Kidney glomerular epithelial cell (primary cell): ENCODE measurements at places on chromosomes 11 and 22.
A peak's percentile ranks its signal among the peaks of the same experiment; 100 is the strongest.

- DNase-seq: no peak
These were observed 41.2 kb upstream of the ARL14EP start for GRCh38 chr11:30281476-30282288.

DNA sequence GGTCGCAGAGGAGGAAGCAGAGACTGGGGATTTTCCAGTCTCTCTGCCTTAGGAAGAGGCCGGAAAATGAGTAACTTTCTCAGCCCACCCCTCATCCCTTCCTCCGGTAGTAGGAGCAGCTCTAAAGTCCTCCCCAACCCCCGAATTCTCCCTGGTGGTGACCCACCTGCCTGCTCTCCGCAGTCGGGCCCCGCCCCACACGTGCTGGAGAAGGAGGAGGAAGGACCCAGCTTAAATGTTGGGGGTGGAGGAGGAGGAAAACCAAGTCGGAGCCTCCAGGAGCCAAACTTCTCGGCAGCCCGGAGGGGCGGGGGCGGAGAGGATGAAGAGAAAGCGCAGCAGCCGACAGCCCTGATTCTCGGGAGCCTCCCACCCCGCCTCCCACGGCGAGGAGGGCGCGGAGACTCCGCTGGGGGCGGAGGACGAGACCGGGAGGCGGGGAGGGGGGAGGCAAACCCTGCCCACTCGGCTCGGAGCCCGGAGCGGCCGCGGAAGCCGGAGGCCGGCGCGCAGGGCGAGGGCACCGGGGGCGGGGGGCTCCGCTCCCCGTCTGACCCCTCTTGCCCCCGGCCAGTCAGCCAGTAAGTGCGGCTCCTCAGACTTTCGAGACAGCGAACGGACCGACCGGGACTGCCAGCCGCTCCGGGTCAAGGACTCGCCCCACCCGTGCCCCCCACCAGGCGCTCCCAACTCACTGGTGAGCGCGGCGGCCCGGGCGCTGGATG lies at the start of gene TPBGL:
TPBGL (plus strand) TSS at position 464 of the 725 bp plus-strand sequence. CDS start 276 bp downstream, outside the sequence.
- no peak for DNase-seq

DNA sequence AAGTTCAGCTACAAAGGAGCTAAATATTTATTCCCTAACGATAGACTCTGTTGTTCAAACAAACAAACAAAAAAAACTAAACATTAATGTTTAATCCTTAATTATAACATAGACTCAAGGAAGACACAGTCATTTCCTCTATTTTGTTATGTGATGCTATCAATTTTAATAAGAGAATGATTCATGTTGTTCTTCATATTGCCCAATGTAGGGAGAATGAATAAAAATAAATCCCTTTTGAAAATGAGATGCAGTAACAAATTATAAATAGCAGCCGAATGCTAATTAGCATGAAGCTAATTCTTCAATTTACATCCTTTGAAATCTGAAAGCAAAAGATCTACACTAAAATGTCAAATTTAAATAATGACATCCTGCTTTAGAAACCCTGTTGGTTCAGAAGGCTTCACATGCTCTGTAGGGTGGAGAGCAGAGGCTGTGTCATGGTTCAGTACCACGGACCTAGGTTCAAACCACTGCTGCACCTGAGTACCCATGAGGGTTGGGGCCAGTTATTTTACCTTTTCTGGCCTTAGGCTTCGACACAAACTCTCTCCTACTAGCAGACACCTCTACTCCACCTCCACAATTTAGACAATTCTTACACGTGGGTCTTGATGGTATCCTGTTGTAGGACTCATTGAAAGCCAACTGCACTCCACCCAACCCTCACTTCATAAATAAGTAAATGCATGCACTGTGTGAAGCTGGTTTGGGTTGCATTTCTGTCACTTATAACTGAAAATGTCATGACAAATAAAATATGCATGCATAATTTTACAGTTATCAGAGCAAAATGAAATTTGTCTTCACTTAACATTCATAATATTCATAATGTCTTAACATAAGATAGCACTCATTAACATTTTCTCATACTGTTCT lies 89.0 kb downstream of the RRAS2 start:
- no peak for DNase-seq

- peak; percentile 43 for DNase-seq
These were observed 121.9 kb downstream of the ARHGAP42 start for GRCh38 chr11:100808904-100809491.

DNA sequence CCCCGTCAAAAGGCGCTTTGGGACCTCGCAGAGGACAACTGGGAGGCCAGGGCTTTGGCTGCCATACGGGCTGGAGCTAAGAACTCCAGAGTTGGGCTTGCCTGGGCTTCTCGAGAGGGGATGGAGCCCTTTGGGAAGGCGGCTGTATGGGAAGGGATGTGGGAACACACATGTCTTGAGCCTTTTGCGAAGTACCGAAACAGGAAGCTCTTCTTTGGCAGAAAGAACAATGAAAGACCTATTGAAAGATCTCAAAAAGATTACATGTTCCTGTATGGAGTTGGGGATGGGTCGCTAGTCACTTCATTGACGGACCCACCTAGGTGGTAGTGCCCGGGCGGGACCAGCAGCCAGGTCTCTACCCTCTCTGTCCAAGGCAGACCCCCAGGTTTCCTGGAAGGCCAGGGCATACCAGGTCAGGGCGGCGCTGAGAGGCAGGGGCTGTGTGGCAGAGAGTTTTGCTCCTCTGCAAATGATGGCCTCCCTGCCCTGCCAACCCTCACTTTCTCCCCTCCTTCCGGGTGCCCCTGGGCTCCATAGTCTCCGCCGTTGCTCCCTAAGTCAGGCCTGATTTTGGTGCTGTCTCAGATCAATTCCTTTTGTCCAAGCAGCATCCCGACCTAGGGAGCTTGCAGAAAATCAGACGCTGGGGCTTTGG lies 1.0 kb downstream of the ST14 start:
- no peak for DNase-seq

- no peak for DNase-seq
These were observed 162.8 kb downstream of the ARHGAP42 start for GRCh38 chr11:100849901-100850235.

- DNase-seq: peak; percentile 86
These were observed 49.1 kb downstream of the MICAL2 start for GRCh38 chr11:12159351-12160099.

GRCh38 chr11:76885390-76886097 lies 24.8 kb downstream of the ACER3 start:
- peak; percentile 73 for DNase-seq

GRCh38 chr11:16883174-16883573 lies 131.0 kb downstream of the PLEKHA7 start:
- DNase-seq: no peak

DNA sequence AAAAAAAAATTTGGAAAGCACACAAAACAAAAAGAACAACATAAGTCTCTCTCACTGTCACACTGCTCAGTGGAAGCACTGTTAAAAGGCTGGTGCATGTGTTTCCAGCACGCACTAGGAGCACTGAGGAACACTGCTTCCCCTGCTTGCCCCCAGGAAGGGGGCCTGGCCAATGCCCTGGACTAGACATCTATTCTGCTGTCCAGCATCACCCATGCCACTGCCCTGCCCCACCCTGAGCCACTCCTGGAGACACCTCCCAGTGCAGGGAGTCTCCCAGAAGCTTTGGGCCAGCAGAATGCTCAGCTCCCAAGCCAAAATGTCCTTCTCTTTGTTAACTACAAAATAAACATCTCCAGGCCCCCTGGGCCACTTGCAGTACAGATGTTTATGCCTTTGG lies 49.7 kb upstream of the EMID1 start:
- no peak for DNase-seq

DNA sequence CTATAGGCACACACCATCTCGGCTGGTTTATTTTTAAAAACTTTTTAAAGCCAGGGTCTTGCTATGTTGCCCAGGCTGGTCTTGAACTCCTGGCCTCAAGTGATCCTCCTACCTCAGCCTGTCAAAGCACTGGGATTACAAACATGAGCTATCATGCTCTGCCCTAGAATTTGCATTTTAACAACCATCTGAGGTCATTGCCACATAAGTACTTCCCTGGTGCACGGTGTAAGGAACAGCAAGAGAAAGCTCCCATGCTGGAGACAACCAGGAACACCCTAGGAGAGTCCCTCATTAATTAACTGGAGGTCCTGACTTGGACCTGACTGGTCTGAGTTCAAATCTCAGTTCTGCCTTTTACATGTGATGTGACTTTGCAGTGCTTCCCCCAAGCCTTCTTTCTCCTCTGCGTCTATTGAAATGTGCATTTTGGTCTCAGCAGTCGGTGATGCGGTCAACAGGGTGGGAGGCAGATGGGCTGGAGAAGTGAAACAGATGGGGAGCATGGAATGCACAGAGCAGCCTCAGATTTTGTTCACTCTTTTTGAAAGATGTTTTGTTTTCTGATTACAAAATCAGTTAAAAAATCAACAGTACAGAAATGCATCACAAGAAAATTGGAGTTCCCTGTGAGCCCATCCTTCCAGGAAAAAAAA lies 146.5 kb downstream of the MYO18B start:
- no peak for DNase-seq
